ENCODE measurements at places on chromosomes 13 and 19. TPM values are rescaled to one million over a fixed set of nuclear protein-coding genes. Genes with fewer than 3 reads are reported as not detected.
A peak's percentile ranks its signal among the peaks of the same experiment; 100 is the strongest.

DNA sequence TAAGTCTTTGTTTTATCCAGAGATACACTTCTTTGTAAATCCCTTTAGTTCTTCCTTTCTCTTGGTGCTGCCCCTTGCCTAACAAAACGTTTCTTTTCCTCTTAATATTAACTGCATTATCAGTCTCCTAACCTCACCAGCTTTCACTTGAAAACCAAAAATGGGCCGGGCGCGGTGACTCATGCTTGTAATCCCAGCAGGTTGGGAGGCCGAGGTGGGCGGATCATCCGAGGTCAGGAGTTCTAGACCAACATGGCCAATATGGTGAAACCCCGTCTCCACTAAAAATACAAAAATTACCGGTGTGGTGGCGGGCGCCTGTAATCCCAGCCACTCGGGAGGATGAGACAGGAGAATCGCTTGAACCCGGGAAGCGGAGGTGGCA is 329.8 kb upstream of the MIR17HG start:
- no peaks in the 10 kb centered on the region for H3K4me1 ChIP-seq
- no peaks in the 10 kb centered on the region for H3K36me3 ChIP-seq
- no peak overlapping the region for H3K27ac ChIP-seq
- no peaks in the 10 kb centered on the region for H3K27me3 ChIP-seq
- no peak for DNase-seq

- H3K27me3 ChIP-seq: no peaks in the 10 kb centered on the region
- no peak overlapping the region for H3K27ac ChIP-seq
- peaks cover 18% of the 10 kb centered on the region for H3K4me1 ChIP-seq
- no peak overlapping the region for H3K4me3 ChIP-seq
- no peak for DNase-seq
These were observed 14.9 kb downstream of the UBL3 start for GRCh38 chr13:29835280-29836061.

GRCh38 chr19:38304352-38304865 is 358 bp downstream of the C19orf33 start:
- H3K4me3 ChIP-seq: no peak overlapping the region
- H3K36me3 ChIP-seq: peaks cover 5% of the 10 kb centered on the region
- DNase-seq: no peak
- no peak overlapping the region for H3K27ac ChIP-seq

- peak within 1 kb of the TSS; percentile 98 for H3K27ac ChIP-seq
- H3K27me3 ChIP-seq: no peaks in the 10 kb centered on the region
- H3K4me1 ChIP-seq: peaks cover 53% of the 10 kb centered on the region
- DNase-seq: peak; percentile 93
These were observed at the start of gene LCP1 for GRCh38 chr13:46181840-46182490. LCP1 (minus strand) TSS chr13:46182177; CDS start chr13:46159662, 22,515 bp downstream.

DNA sequence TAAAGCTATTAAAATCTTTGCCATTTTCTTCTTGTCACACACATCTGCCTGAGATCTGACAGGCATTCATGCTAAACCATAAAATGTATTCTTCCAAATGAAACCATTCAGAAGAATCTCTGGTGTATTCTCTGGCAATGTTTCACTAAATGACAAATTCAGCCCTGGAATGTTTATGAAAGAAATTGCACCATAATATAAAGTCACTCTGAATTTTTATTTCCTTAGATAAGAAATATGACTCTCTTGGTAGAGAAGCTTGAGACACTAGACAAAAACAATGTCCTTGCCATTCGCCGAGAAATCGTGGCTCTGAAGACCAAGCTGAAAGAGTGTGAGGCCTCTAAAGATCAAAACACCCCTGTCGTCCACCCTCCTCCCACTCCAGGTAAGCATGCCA is 14.3 kb downstream of the OLFM4 start:
- H3K4me3 ChIP-seq: no peak overlapping the region
- no peaks in the 10 kb centered on the region for H3K36me3 ChIP-seq
- DNase-seq: no peak

- no peak overlapping the region for H3K4me3 ChIP-seq
- H3K4me1 ChIP-seq: no peaks in the 10 kb centered on the region
These were observed 234.9 kb downstream of the PCDH9 start for GRCh38 chr13:66995203-66995611.

DNA sequence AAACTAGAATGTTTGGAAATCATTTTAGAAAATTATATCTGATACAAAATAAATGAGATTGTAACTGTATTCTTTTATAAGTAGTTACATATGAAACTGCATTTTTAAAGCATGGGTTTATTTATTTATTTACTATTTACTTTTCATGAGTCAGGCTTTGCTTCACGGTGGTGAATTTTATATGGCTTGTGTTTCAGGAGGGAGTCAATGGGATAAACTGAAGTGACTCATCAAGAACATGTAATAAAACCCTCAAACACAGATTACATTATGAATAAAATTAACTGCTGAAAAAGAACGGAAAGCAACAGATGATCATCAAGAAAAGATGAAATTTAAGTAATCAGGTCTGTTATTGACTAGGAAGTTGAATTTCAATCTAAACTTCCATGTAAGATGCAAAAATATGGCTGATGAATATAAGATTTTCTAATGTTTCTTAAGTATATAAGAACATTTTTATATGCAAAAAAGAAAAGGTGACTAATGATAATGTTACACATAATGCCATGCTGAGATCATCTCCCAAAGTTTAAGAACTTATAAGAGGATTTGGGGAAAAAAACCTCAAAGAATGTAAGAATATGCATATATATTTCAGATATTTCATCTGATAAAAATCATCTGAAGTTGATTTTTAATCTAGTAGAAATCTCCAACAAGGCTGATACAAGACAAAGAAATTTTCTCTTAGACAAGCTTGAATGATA is 383.6 kb downstream of the SLITRK1 start:
- no peaks in the 10 kb centered on the region for H3K27me3 ChIP-seq
- H3K4me3 ChIP-seq: no peak overlapping the region

DNA sequence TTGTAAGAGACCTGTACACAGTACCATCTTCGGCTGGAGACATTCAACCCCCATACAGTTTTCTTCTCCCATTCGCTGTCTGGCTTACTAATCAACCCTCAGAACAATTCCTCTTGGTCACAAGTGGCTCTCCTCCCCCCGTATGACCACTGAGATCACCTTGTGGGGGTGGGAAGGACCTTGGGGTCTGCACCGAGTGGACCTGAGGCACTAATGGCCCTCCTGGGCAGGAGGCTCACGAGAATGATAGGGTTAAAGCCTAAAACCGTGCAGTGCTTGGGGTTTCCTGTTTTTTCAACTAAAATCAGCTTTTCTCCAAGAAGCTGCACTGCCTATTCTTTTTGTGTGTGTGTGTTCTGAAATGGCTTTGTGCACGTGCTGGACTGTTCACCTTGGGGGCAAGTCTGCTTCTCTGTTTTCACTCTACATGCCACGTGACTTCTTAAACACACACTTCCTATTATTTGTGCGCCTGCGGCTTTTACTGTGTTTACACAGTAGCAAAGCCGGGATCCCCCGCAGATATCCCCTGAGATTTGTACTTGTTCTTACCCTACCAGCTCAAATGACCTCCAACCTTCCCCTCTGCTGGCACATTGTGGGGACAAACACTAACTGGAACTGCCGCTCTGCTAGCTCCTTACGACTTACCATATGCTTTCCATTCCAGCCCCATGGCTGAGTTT is 12.3 kb downstream of the RBM26 start:
- peak; percentile 58 for DNase-seq
- peak overlapping the region; percentile 67 for H3K27ac ChIP-seq
- H3K27me3 ChIP-seq: no peaks in the 10 kb centered on the region

- H3K27me3 ChIP-seq: peaks cover 21% of the 10 kb centered on the region
- no peak for DNase-seq
- H3K36me3 ChIP-seq: no peaks in the 10 kb centered on the region
These were observed 259.9 kb downstream of the TBC1D4 start for GRCh38 chr13:75222031-75222430.

DNA sequence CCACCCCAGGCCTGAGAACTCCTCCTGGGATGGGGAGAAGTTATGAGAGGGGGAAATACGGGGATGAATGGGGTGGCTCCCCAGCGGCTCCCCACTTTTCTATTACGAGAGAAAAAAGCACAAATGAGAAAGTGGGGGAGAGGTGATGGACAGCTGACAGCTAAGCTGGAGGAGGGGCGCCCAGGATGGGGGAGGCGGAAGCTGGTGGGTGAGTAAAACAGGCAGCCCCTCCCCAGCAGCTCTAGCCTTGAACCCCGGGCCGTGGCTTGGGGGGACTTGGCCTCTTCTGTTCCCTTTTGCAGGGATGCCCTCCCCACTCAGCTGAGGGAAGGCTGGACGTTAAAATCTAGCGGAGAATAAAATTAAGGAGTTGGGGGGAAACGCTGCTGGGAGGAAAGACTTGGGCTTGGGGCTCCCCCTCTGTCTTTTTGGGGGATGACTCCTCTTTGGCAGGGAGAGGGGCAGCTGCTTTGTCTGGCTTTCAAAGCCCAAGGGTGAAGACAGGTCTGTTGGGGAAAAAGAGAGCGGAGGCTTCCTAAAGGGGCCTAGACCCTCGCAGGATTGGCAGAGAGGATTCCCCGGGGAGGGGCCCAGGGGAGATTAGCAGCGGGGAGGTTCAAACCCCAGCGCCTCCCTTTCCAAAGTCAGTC is 1.4 kb upstream of the SAMD1 start:
- H3K36me3 ChIP-seq: peaks cover 34% of the 10 kb centered on the region
- H3K27me3 ChIP-seq: no peaks in the 10 kb centered on the region
- H3K4me3 ChIP-seq: peak overlapping the region; percentile 95
- peak; percentile 65 for DNase-seq

DNA sequence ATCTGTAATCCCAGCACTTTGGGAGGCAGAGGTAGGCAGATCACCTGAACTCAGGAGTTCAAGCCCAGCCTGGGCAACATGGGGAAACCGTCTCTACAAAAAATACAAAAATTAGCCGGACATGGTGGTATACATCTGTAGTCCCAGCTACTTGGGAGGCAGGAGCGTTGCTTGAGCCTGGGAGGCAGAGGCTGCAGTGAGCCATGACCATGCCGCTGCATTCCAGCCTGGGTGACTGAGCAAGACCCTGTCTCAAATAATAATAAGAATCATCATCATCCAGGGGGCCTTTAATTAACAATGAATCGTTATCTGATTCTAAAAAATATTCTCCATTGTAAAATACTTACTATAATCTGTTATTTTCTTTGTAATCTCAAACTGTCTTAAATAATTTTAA is 283.4 kb downstream of the DACH1 start:
- H3K27ac ChIP-seq: no peak overlapping the region
- no peaks in the 10 kb centered on the region for H3K4me1 ChIP-seq
- no peaks in the 10 kb centered on the region for H3K27me3 ChIP-seq
- H3K36me3 ChIP-seq: no peaks in the 10 kb centered on the region
- no peak overlapping the region for H3K4me3 ChIP-seq

DNA sequence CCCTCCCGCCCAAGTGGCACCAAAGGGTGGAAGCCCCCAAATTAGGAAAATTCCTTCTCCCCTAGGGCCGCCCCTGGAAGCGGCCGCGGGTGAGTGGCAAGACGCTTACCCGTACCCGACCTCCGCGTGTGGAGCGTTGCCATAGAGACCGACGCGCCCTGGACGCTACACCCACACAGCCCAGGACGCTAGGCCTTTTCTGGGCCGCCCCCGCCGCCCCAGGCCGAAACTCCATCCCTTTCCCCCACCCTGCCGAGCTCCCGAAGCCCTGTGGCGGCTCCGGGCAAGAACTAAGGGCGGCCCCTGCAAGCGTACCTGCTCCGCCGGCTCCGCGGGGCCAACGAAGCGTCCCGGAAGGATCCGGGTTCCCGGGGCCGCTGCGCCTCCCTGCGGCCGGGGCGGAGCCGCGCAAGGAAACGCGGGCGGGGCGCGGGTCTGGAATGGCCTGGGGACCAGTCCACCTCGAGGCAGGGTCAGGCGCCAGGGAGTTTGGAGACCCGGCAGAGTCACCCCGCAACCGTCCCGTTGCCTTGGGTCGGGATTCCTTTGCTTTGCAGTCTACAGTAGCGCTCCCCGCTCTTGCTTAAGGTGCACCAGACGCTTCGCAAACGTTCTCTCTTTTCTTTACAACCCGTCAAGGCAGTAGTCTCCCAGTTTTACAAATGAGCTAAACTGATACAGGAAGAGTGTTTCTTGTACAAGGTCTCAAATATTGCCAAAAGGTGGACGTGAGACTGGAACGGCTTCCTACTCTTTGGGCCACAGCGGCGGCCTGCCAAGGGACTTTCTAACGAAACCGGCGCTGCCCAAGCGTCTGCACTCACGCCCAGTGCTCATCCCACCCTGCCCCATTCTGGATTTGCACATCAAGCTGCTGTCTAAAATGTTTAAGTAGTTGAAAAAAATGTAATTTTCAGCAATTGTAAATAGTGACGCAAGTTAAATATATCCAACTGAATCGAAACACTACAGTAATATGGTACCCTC is at the start of gene NEK5:
NEK5 (minus strand) TSS at position 360 of the 987 bp plus-strand sequence. CDS start 1,591 bp downstream, outside the sequence.
- H3K27me3 ChIP-seq: peaks cover 6% of the 10 kb centered on the region
- H3K4me1 ChIP-seq: peaks cover 18% of the 10 kb centered on the region
- H3K4me3 ChIP-seq: peak within 1 kb of the TSS; percentile 78

GRCh38 chr19:36008336-36008978 is at the start of gene SYNE4:
SYNE4 (minus strand) TSS chr19:36008813; CDS start chr19:36008681, 132 bp downstream.
- no peaks in the 10 kb centered on the region for H3K27me3 ChIP-seq
- H3K4me3 ChIP-seq: peak within 1 kb of the TSS; percentile 50
- peak within 1 kb of the TSS; percentile 79 for H3K27ac ChIP-seq
- H3K36me3 ChIP-seq: peaks cover 2% of the 10 kb centered on the region
- H3K4me1 ChIP-seq: peaks cover 27% of the 10 kb centered on the region

DNA sequence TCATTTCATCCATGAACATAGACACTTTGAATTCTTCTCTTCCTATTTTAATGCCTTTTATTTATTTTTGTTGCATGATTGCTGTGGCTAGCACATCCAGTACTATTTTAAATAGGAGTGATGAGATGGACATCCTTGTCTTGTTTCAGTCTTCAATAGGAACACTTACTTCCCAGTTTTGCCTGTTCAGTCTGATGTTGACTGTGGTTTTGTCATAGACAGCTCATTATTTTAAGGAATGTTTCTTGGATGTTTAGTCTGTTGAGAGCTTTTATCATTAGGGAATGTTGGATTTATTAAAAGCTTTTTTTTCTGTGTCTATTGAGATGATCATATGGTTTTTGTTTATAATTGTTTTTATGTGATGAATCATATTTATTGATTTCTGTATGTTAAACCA is 586.6 kb downstream of the SLITRK1 start:
- H3K4me3 ChIP-seq: no peak overlapping the region
- DNase-seq: no peak
- H3K27me3 ChIP-seq: no peaks in the 10 kb centered on the region
- no peak overlapping the region for H3K27ac ChIP-seq
- no peaks in the 10 kb centered on the region for H3K4me1 ChIP-seq

Gene TNNT1
- total RNA-seq: not detected

Gene SERP2
- total RNA-seq: not detected

Gene CCNA1
- 0.83 TPM for total RNA-seq

Gene ZNF625
- 6.7 TPM for total RNA-seq

Gene ZNF345
- 6.0 TPM for total RNA-seq

Gene ADGRE1
- 1.5 TPM for total RNA-seq

Gene DCT
- total RNA-seq: 0.20 TPM

Gene SLAIN1
- total RNA-seq: 22.7 TPM

Gene MIA
- not detected for total RNA-seq

Gene SMAD9
- total RNA-seq: not detected
